Amniotic epithelial cell (primary cell): ENCODE measurements at places on chromosomes 1 and 21.

GRCh38 chr1:50347933-50348332 is 75.3 kb downstream of the DMRTA2 start:
- DNase-seq = no peak

- no peak for DNase-seq
These were observed 11.0 kb upstream of the TMEM200B start for GRCh38 chr1:29134695-29135028.

GRCh38 chr1:204272505-204272904 is 58.7 kb upstream of the GOLT1A start:
- no peak for DNase-seq

DNA sequence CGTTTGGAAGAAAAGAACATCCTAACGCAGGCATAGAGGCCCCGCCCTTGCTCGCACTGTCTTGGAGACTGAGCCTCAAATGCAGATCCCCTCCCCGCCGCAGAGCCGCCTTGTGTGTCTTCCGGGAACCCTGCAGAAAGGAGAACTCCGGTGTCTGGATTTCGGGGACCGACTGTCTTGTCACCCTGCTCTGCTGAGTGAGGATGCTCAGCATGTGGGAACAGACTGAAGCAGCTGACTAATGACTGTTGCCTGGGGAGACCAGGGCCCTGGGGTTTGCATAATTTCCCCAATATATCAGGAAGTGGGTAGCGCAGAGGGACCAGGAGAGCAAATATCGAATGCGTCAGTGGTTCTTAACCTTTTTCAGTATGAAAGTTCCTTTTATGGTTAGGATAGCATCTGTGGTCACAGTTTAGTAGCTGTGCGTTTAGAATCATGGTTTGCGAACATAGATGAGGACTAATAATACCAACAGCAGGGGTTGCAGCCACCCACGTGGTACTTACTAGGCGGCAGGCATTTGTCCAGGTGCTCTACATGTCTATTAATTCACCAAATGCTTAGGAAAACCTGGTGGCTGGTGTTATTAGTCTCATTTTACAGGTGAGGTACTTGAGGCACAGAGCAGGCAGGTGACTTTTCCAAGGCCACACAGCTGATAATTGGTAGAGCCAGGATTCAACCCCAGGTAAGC is 14.3 kb downstream of the GPR137B start:
- no peak for DNase-seq

DNA sequence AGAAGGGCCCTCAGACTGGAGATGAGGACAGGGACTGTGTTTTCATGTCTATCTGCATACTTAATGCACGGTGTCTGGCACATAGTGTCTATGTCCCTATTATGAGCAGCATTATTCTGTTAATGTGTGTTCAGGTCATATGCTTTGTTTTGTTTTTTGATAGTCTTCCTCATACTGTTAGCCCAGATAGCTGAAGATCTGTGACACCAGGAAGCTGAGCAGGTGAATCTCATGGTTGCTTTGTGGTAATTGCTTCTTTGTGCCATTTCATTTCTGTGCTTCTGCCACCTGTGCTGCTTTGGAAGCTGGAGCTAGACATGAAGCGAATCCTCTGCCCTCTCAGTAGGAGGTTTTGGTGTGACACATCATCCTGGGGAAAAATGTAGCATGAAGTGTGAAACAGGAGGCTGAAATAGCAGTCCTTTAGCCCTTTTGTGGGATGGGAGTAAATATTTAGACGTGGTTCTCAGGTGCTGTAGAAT is 15.8 kb downstream of the SMAP2 start:
- no peak for DNase-seq

DNA sequence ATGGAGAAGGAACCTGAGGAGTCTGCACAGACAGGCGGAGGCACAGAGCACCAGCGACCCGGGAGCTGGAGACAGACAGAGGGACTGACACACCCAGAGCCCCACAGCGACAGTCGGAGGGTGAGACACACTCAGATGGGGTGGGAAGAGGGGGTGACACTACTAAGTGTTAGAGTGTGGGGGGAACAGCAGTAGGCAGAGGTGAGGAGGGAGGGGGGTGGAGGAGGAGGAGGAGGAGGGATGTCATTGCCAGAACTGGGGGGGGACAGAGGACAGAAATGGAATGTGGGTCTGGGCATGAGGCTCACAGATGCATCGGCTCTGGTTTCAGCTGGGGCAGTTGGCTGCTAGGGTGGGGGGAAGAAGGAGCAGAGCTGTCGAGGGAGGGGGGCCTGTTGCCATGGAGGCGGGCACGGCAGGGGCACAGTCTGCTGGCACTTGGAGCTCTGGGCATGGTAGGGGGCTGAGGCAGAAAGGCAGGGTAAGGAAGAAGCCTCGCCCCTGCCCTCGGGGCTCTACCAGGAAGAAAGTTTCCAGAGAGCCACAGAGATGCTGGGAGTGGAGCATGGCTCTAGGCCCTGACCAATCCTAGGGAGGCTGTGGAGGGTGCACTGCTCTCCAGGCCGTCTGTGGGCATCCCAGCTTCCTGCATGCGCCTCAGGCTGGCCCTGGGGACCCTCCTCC is 37.3 kb downstream of the AHDC1 start:
- DNase-seq = no peak

DNA sequence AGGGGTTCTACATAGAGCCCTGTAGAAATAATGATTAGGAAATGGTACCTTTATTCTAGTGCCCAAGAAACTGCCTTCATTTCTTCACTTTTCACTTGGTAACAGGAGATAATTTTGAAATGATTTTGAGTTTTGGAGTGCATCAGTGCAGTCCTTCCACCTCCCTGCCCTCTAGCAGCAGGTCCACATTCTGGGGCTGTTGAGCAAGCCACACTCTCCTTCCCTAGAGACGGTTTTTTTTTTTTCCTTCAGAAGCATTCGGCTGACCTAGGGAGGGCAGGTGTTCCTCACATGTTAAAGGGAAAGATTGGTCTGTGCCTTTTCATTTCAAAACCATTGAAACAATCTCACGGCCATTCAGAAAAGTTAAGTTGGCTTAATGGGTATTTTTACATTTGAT is 39.8 kb downstream of the SLC37A1 start:
- no peak for DNase-seq

GRCh38 chr1:223631473-223631872 is 34.0 kb downstream of the CAPN8 start:
- no peak for DNase-seq

GRCh38 chr1:151171190-151171589 is 4.6 kb downstream of the TMOD4 start:
- DNase-seq = no peak

DNA sequence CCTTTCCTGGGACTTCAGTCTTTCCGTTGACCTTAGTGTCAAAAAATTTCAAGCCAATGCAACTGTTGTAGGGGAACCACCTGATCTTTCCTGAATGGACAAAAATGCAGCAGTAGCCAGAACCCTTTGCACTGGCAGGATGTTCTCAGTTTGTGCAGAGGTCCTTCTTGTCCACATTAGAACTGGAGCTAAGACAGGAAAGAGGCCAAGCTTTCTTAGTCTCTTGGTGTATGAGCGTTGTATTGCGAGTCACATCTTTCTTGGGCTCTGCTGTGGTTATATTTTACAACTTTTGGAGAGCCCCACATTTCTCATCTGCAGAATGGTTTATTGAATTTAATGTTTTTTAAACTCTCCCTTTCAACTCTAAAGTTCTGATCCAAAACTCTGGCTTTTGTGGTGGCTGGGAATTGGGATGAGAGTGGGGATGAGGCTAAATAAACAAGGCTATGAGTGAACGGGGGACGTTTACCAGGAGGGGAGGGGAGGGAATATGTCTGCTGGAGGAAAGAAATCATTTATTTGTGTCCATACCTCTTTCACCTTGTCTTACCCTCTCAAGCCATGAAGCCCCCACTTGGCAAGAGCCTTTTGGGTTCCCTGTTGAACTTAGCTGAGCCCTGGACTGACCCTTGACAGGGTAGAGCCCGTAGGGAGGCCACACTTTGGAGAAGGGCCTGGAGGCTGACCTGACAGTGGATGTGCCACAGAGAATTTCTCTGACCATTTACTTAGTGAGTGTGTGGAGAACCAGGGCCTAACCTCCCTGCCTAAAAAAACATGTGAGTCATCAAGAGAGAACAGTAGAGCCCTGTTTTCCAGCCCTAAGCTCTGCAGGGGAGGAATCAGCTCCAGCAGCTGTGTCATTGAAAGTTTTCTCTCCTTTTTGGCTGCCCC is 586 bp downstream of the CHI3L2 start:
- peak; percentile 64 for DNase-seq

GRCh38 chr1:193631306-193631705 is 444.9 kb upstream of the B3GALT2 start:
- peak; percentile 54 for DNase-seq

- no peak for DNase-seq
These were observed 258.5 kb downstream of the OMA1 start for GRCh38 chr1:58287894-58288623.

GRCh38 chr1:201645956-201646355 is 107.0 kb downstream of the NAV1 start:
- DNase-seq = no peak
